ENCODE measurements at places on chromosomes 3 and 15. TPM values are rescaled to one million over a fixed set of nuclear protein-coding genes. Genes with fewer than 3 reads are reported as not detected.
A peak's percentile ranks its signal among the peaks of the same experiment; 100 is the strongest.

GRCh38 chr15:36878684-36879262 is 221.6 kb downstream of the MEIS2 start:
- no peaks in the 10 kb centered on the region for H3K4me1 ChIP-seq
- no peak for DNase-seq
- no peak overlapping the region for H3K27ac ChIP-seq
- peaks cover 63% of the 10 kb centered on the region for H3K27me3 ChIP-seq
- no peak overlapping the region for H3K4me3 ChIP-seq
- H3K36me3 ChIP-seq: no peaks in the 10 kb centered on the region

DNA sequence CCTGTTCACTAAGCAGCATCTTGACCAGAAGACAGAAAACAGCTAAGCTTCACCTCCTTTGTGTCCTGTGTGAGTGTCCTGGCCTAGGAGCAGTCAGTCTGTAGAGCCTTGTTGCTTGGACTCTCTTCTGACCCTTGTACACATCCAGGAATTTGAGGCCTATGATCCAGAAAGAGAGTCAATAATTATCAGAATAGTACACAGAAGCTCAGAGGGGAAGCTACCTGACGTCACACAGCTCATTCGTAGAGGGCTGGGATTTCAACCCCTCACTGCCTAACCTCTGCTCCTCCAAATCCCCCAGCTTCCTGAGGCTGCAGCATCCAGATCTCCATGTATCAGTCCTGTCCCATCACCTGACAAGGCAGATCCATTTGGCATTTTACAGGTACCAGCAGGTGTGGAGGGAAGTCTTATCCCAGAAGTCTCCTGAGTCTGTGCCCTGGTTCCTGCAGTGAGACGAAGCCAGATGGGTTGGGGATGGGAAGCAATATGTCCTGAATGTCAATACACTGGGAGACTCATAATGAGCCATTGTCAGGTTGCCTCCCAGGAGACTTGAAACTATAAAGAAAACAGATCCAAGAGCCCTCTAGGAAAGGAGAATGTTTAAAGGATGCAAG is 203.1 kb downstream of the MINAR1 start:
- DNase-seq: no peak
- H3K4me3 ChIP-seq: no peak overlapping the region
- H3K36me3 ChIP-seq: no peaks in the 10 kb centered on the region
- no peak overlapping the region for H3K27ac ChIP-seq

FBXO40 gene
- total RNA-seq: not detected

DNA sequence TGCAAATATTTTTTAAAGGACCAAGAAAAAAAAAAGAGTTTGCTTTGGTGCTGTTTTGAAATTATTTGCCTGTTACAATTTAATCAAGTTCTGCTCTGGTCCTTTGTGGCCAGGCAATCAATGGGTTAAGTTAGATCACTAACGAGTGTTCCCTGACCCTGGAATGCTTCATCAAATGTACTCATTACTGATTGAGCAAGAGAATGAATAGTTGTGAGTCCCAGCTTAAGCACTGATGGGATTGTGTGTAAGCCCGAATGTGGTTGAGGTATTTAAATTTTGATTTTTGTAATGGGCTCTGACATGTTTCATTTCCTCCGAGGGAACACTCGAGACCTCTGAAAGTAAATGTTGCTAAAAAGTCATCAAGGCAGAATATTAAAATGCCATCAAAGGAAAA is 699.1 kb downstream of the MCTP2 start:
- H3K4me3 ChIP-seq: no peak overlapping the region
- H3K27me3 ChIP-seq: no peaks in the 10 kb centered on the region
- H3K4me1 ChIP-seq: no peaks in the 10 kb centered on the region
- no peak for DNase-seq
- no peak overlapping the region for H3K27ac ChIP-seq

PGBD4 gene
- 0.91 TPM for total RNA-seq

HYAL1 gene
- 6.1 TPM for total RNA-seq

DAZL gene
- not detected for total RNA-seq

- H3K27ac ChIP-seq: peak overlapping the region; percentile 30
- no peak overlapping the region for H3K4me3 ChIP-seq
- H3K4me1 ChIP-seq: peaks cover 17% of the 10 kb centered on the region
Observed at GRCh38 chr3:20064796-20065564, 24.7 kb downstream of the KAT2B start.

SLC27A2 gene
- total RNA-seq: 2.7 TPM

DNA sequence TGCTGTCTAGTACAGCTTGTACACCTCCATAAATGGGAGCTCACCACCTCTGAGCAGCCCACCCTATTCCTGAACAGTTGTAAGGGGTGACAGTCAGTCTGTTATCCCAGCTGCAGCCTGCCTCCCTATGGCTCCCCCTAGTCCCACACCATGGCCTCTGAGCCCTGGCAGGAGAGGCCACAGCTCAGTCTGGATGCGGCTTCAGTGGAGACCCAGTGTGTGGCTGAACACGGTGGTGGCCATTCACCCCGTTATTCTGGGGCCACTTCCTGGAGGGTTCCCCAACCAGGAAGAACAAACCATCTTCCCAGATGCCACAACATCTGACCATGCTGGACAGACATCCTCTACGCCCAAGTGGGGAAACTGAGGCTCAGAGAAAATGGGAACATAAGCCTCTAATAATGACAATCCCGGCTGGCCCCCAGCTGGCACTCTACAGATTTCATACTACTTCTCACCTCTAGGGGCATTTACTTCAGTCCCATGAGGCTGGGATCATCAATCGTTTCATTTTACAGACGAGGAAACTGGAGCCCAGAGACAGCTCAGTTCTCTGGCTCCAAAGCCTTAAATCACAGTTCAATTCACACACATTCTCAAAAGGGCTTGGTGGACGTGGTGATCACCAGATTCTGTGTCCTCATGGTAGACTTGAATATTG is 9.2 kb upstream of the GRIP2 start:
- H3K27ac ChIP-seq: no peak overlapping the region
- H3K4me3 ChIP-seq: no peak overlapping the region
- peaks cover 10% of the 10 kb centered on the region for H3K4me1 ChIP-seq
- no peaks in the 10 kb centered on the region for H3K27me3 ChIP-seq
- DNase-seq: no peak
- no peaks in the 10 kb centered on the region for H3K36me3 ChIP-seq

DNA sequence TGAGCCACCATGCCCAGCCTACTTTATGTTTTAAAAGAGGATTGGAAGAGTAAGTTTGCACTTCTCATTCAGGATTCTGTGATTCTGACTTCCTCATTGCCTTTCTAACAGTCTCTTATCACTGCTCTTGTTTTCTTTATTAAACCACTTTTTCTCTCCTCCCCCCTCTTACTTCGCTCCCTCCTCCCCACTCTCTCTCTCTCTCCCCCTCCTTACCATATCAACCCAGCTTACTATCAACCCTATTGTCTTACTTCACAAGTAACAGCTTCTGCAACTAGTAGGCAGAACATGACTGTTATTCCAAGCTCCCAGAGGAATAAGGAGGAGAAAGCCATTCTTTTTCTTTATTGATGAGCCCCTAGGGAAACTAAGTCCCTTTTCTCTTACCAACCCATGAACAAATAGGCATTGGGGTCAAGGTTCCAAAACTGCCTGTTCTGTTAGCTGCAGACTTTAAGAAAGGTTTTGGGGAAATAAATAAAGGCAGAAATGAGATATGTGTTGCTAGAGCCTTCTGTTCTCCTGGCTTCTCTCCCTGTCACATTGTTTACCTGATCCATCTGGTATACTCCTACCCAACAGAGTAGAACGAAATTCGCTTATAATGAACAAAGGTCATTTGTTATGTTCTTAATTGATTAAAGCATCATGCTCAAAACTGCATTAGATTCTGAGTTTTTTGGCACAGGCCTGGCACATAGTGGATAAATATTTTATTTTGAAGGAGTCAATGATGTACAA is 56.4 kb upstream of the RASGRP1 start:
- no peaks in the 10 kb centered on the region for H3K4me1 ChIP-seq
- H3K36me3 ChIP-seq: no peaks in the 10 kb centered on the region
- no peaks in the 10 kb centered on the region for H3K27me3 ChIP-seq
- H3K4me3 ChIP-seq: no peak overlapping the region
- H3K27ac ChIP-seq: no peak overlapping the region

- H3K36me3 ChIP-seq: peaks cover 8% of the 10 kb centered on the region
- DNase-seq: no peak
- H3K4me1 ChIP-seq: peaks cover 15% of the 10 kb centered on the region
- no peaks in the 10 kb centered on the region for H3K27me3 ChIP-seq
- no peak overlapping the region for H3K4me3 ChIP-seq
- no peak overlapping the region for H3K27ac ChIP-seq
Observed at GRCh38 chr3:56680054-56680580, 2.9 kb downstream of the TASOR start.

GRCh38 chr3:37753428-37753827 is 108.3 kb upstream of the CTDSPL start:
- no peaks in the 10 kb centered on the region for H3K36me3 ChIP-seq
- H3K27ac ChIP-seq: no peak overlapping the region
- DNase-seq: no peak
- H3K4me1 ChIP-seq: no peaks in the 10 kb centered on the region
- no peak overlapping the region for H3K4me3 ChIP-seq

All from esophagus squamous epithelium (tissue), 5 donors.